Activated T-cell treated with anti-CD3 and anti-CD28 coated beads, Interleukin-2, amount 50 U/mL, for 72 hours (primary cell): ENCODE measurements at places on chromosomes 5 and 9.

GRCh38 chr5:141681695-141682641 lies at the start of gene ARAP3:
ARAP3 (minus strand) TSS chr5:141682230; CDS start chr5:141680486, 1,744 bp downstream.
- H3K36me3 ChIP-seq = no peaks in the 10 kb centered on the region
- peak within 1 kb of the TSS; percentile 77 for H3K27ac ChIP-seq
- H3K4me1 ChIP-seq = peaks cover 24% of the 10 kb centered on the region
- no peaks in the 10 kb centered on the region for H3K27me3 ChIP-seq
- H3K4me3 ChIP-seq = peak within 1 kb of the TSS; percentile 78

DNA sequence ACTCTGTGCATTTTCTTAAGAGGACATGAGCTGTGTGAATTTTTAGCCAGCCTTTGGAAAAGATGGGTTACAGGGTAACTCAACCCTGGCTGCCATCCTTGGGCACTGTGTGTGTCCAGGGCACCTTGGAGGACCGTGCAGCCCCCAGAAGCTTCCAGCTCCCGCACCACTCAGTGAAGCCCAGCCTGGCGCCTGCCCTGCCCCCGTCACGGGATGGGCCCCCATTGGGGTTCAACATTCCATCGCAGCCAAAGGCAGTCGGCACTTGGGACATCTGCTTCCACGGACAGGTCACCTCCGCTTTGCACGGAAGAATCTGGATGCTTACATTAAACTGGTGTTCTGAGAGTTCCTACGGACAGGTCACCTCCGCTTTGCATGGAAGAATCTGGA lies 1.9 kb upstream of the SLC6A18 start:
- DNase-seq = no peak
- H3K4me3 ChIP-seq = no peak overlapping the region
- H3K27me3 ChIP-seq = peaks cover 11% of the 10 kb centered on the region
- no peaks in the 10 kb centered on the region for H3K4me1 ChIP-seq
- no peaks in the 10 kb centered on the region for H3K36me3 ChIP-seq

DNA sequence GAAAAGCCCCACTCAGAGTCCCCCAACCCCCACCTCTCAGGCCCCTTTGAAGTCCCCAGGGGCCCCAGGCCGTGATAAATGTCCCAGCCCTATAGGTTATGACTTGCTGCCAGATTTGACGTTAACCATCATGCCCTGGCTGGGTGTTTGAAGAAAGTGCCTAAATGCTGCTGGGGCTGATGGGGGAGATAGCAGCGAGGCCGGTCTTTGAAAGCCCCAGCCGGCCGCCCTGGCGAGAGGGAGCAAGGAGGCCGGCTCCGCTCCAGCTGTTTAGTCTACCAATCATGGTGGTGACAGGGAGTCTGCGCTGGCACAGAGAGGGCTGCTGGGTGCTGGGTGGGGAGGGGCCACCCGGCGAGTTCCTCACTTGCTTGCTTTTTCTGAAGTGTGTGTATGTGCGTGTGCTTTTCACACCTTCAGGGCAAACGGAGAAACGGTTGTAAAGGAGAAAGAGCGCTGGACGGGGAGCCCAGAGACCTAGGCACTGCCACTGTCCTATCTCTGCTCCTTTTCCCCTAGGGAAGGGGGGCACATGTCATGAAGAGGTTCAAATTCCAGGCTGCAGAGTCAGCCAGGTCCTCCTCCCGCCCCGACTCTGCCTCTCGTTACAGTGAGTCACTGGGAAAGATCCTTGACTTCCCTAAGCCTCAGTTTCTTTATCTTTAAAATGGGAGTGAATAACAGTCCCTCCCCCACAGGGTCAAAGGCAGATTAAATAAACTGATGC lies 126.1 kb upstream of the HAND1 start:
- no peaks in the 10 kb centered on the region for H3K4me1 ChIP-seq
- H3K4me3 ChIP-seq = no peak overlapping the region
- H3K36me3 ChIP-seq = no peaks in the 10 kb centered on the region
- no peak for DNase-seq

GRCh38 chr5:12284604-12285003 lies 380.4 kb upstream of the CTNND2 start:
- DNase-seq = no peak
- no peaks in the 10 kb centered on the region for H3K36me3 ChIP-seq
- no peaks in the 10 kb centered on the region for H3K27me3 ChIP-seq
- H3K4me3 ChIP-seq = no peak overlapping the region

DNA sequence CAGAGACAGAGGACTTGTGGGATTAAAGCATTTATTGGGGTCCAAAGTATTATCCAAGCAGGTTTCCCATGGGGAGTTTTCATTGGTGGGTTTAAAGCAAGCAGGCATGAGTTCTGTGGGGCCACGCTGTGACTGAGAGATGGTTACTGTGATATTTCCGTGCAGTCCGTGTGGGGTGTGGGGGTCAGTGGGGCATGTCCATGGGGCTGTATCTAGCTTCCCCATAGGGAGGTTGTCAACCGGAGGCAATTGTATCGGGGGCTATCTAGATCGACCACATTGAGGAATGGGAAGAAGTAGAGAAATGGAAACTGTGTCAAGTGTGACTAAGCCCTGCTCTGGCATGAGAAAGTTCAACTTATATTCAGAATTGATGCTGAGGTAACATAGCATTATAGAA lies 7.1 kb upstream of the RPS23 start:
- H3K36me3 ChIP-seq = peaks cover 3% of the 10 kb centered on the region
- no peak overlapping the region for H3K27ac ChIP-seq
- no peaks in the 10 kb centered on the region for H3K27me3 ChIP-seq
- H3K4me3 ChIP-seq = no peak overlapping the region

DNA sequence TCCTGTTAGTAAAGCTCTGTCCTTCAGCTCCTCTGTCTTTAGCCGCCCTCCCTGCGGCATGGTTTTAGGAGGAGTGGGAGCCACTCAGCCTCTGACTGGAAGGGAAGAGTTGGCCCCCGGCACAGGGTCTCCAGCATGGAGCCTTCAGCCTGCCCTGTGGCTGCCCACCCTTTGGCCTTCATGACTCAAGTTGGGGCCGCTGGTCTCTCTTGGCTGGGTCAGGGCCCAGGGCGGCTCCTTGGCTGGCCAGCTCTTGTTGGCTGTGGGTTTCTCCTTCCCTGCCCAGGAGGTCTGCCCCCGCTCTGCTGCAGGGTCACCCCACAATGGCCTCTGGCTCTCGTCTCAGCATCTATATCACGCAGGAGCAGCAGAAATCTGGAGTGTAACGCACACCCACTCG lies 25.7 kb downstream of the FGF1 start:
- H3K27ac ChIP-seq = no peak overlapping the region
- H3K27me3 ChIP-seq = peaks cover 23% of the 10 kb centered on the region
- DNase-seq = no peak
- H3K4me3 ChIP-seq = no peak overlapping the region

DNA sequence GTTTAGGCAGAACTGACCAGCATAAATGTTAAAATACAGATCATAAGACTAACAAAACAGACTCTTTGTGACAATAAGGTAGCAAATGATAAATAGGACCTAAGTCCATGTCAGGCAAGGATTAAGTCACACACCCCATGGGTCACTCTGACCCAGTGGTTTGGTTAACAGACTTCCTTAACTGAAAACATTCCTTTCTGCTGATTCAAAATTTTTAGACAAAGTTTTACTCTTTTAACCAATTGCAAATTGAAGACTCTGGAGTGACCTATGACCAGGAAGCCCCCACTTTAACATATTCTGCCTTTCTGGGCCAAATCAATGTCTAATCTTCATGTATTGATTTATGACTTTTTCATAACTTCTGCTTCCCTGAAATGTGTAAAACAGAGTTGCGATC lies 4.9 kb upstream of the NXNL2 start:
- peaks cover 60% of the 10 kb centered on the region for H3K27me3 ChIP-seq
- peaks cover 2% of the 10 kb centered on the region for H3K36me3 ChIP-seq
- no peak for DNase-seq
- no peak overlapping the region for H3K27ac ChIP-seq
- H3K4me1 ChIP-seq = peaks cover 10% of the 10 kb centered on the region

DNA sequence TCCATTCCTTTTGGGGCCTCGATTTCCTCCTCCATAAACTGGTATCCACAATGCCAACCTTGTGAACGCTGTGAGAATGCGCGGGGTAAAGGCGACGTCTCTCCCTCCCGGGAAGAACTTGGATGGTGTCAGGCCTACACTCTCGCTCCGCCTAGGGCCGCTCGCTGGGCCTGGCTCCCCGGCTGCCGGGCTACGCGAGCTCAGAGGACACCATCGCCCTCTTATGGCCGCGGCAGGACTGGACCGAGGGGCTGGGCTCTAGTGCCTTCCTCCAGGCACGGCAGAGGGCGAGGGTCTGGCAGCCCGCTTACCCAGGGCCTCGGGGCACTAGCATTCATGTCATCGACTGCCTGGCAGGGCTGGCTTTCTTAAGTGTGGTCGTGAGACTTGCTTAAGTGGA lies 1.3 kb upstream of the EXOSC2 start:
- H3K27me3 ChIP-seq = peaks cover 7% of the 10 kb centered on the region
- peaks cover 49% of the 10 kb centered on the region for H3K4me1 ChIP-seq
- H3K4me3 ChIP-seq = peak overlapping the region; percentile 32

- H3K27ac ChIP-seq = no peak overlapping the region
- no peaks in the 10 kb centered on the region for H3K4me1 ChIP-seq
- H3K4me3 ChIP-seq = no peak overlapping the region
- no peak for DNase-seq
- peaks cover 18% of the 10 kb centered on the region for H3K27me3 ChIP-seq
- H3K36me3 ChIP-seq = no peaks in the 10 kb centered on the region
These were observed 55.6 kb downstream of the CMYA5 start for GRCh38 chr5:79745255-79745654.

GRCh38 chr5:146068977-146069779 lies 36.2 kb downstream of the PLAC8L1 start:
- H3K4me1 ChIP-seq = no peaks in the 10 kb centered on the region
- H3K4me3 ChIP-seq = no peak overlapping the region
- no peak overlapping the region for H3K27ac ChIP-seq
